ENCODE measurements at places on chromosomes 4 and X.

DNA sequence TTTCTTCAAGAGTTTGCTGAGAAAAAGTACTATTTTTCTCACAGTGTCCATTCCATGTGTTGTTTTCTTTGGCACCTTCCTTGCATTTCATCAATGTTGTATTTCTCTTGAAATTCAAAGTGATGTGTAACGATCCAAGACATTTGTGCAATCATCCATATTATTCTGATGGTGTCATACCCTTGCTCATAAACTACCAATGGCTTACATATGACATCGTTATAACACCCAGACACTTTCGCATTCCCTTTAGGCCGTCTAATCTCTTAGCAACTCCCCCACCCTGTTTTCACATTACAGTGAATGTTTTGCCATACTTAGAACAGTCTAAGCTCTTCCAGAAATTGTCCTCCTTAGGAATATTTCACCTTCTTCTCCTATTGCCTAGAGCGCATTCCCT, 1779.0 kb downstream of the PCDH7 start:
- DNase-seq, result no peak

GRCh38 chrX:44240036-44240435, 103.4 kb downstream of the EFHC2 start:
- DNase-seq, result no peak

DNA sequence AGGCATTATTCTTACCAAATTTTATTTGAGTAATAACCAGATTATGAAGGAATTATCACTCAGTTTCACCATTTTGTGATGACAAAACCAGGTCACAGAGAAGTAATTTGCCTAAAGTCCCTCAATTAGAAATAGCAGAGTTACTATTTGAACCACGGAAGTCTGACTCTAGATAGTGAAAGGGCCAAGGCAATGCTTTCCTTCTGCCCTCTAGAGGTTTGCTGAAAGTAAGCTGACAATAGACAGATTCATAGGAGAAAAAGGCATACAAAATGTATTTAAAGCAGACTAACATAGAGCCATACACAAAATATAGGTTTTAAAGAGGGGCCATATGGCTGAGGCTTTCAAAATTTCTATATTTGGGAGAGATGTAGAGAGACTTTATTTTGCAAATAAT, 43.1 kb downstream of the CXXC4 start:
- DNase-seq, result no peak

GRCh38 chrX:18956303-18957032, 27.4 kb downstream of the PHKA2 start:
- no peak for DNase-seq

DNA sequence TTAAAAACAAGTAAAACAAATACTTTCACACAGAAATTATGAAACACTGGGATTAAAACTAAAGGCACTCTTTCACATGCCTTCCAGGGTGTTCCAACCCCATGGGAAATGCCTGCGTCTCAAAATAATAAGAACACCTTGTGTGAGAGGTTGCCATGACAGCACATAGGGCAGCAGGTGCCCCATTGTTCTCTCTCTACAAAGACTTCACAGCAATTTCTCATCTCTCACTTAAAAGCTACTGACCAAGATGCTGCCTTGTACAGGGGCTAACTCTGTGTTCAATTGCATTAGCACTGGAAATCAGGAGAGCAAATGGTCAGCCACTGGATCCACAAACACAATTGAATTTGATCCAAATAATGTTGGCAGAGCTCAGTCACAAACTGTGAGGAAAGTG, 102.5 kb upstream of the GALNTL6 start:
- no peak for DNase-seq

GRCh38 chr4:56979421-56980072, 851 bp downstream of the POLR2B start:
- DNase-seq, result peak; percentile 18

DNA sequence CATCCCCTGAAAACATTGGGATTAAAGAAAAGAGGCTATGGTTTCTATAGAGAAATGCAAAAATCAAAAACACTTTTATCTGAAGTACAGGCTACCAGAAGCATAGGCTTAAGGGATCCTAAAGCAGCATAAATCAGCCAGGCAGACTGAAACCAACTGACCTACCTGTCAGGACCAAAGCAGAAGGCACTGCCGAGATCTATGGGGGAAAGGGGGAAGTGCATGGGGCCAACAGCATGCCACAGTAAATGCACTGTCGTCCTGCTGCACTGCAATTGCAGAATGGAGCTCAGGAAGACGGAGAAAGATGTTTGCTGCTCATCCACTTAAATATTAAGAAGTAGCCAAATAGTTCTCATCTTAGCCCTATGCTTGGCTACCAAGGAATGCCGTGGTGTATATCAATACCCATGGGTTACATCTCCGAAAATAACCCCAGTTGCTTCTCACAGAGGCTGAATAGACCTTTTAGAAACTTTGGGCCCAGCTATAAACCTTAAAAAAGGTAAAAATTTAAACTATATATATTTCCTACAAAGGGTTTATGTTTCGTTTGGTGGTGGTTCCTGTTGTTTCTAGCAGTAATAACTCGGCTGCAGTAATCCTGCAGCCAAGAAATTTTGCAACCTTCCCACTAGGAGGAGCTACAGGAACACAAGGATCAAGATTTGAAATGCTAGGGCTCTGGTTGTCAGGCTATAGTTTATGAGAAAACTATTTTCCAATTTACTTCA, 312.2 kb upstream of the DIAPH2 start:
- DNase-seq, result no peak

DNA sequence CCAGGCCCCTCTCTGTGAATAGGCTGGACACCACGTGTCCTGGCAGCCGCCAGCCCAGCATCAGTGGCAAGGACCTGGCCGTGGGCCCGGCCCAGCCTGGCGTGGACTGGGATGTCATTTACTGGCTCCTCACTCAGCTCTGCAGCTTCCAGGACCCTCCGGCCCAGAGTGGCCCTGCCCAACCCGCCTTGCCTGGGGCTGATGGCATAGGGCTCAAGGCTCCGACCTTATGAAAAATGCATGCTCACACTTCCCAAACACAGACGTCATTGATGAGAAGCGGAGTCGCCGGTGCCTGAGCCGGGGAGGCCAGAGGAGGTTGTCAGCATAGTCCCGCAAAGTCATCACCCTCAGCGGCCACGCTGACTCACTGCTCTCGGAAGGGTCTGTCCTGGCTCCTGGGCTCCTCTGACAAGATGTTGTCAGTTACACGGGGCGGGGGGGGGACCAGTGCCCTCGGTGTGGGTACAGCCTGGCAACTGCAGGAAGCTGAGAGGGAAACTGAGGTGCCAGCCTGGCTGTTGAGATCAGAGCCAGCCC, 14.3 kb downstream of the CFAP99 start:
- no peak for DNase-seq

Measured in activated effector memory CD4-positive, alpha-beta T cell treated with Interleukin-2 at 50 U/mL for 16 hours (primary cell).